ENCODE measurements at places on chromosomes 7 and 10.

GRCh38 chr10:93495654-93496321 is 624 bp upstream of the CEP55 start:
- no peak for DNase-seq

GRCh38 chr7:112238852-112239610 is 32.5 kb downstream of the ZNF277 start:
- no peak for DNase-seq

DNA sequence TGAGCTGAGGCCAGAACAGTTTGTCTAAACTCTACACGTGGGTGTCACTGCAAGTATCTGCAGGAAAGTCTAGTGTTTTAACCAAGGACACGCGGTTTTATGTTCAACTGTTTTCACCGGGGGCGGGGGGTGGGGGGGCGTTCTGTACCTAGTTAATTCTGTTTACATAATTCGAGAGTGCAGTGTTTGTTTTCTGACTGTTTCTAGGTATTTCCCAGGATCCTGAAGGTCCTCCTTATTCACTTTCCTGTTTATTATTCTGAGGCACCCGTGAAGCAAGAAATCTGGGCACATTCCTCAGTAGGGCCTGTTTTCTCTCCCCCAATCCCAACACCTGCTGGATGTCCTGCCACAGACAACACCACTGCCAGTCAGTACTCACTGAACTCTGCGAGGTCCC is 7.6 kb downstream of the LOXL4 start:
- no peak for DNase-seq

DNA sequence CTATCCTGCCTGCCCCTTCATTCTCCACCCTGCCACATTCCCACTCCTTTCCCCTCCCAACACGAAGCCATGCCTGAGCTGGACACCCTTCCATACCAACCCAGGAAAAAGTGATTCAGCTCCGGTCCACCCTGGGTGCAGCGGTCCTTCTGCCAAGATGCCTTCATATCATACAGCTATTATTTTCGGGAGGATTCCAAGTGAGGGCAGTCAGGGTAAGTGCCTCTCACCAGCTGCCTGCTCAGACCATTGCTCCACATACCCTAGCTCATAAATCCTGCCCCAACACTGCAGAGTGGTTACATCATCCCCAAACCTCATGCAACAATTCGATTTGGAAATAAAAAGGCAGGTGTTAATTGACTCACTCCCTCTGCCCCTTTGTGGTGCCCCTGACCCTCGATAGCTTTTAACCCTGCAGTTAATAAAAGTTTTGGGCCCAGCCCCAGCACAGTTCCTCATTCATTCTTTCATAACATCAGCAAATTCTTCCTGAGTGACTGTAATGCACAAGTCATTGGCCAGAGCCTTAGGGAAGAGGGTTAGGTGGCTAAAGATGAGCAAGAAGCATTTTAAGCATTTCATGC is 42.6 kb downstream of the ZNF503 start:
- DNase-seq = peak; percentile 75

- no peak for DNase-seq
Measured at GRCh38 chr7:29900745-29901144, 88.9 kb downstream of the SCRN1 start.
